ENCODE measurements at places on chromosomes 1 and 21.

- no peak for DNase-seq
Measured at GRCh38 chr1:203828002-203828401, 32.6 kb downstream of the ZBED6 start.

- no peak for DNase-seq
Measured at GRCh38 chr21:15442743-15443469, 286.9 kb upstream of the USP25 start.

DNA sequence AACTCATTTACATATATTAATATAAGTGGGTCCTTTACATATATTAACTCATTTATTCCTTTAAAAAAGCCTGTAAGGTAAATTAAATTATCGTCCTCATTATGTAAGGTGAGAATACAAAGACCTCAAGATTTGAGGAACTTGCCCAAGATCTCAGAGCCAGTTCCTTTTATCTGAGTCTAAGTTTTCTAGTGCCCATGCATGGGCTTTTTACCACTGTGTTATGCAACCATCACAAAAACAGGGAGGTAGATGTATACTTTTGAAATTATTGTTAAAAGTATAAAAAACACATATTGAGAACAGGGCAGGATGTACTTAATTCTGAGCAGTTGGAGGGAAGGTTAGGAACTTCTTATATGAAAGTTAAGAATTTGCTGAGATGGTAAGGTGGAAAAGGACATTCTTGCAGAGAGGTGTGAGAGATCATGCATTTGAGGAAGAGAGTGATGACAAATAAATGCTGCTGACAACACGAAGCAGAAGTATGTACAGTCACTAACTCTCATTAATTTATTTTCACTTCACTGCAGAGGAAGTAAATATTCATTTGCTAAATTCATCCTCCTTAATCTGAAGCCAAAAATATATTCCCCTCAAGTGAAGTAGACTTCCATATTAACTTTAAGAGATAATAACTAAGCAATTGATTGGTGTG is 28.9 kb upstream of the LYPLAL1 start:
- DNase-seq = no peak

DNA sequence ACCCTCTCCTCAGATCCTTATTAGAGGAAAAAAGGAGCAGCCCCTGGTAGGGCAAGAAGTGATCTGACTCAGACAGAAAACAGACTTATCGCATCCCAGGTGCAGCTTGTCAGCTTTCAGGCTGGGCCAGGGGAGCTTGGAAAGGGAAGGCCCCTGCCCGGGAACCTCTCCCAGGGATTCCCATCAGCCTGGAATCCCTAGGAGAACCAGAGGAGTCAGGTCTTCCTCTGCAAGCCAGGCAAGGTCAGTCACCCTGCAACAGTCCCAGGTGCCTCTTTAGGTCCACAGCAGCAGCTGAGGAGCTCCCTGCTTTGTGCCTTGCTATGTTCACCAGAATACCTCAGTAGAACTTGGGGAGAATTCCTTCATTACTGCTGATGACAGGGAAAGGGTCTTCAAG is 2.9 kb upstream of the PRAMEF12 start:
- no peak for DNase-seq

GRCh38 chr1:109331113-109331512 is 24.3 kb upstream of the MYBPHL start:
- DNase-seq = no peak

Measured in AG10803 (cell line).